ENCODE measurements at places on chromosomes 4 and X. TPM values are rescaled to one million over a fixed set of nuclear protein-coding genes. Genes with fewer than 3 reads are reported as not detected.

The GPR82 gene
- not detected for total RNA-seq

The RGN gene
- total RNA-seq, result 0.56 TPM

The MXRA5 gene
- total RNA-seq, result not detected

The PDK3 gene
- total RNA-seq, result 11.0 TPM

The LAMP2 gene
- 142 TPM for total RNA-seq

The CYBB gene
- not detected for total RNA-seq

The MND1 gene
- total RNA-seq, result 2.9 TPM

The PNCK gene
- not detected for total RNA-seq

The PTCHD1 gene
- under 0.01 TPM for total RNA-seq

The C4orf51 gene
- 0.07 TPM for total RNA-seq

The CNKSR2 gene
- under 0.01 TPM for total RNA-seq

DNA sequence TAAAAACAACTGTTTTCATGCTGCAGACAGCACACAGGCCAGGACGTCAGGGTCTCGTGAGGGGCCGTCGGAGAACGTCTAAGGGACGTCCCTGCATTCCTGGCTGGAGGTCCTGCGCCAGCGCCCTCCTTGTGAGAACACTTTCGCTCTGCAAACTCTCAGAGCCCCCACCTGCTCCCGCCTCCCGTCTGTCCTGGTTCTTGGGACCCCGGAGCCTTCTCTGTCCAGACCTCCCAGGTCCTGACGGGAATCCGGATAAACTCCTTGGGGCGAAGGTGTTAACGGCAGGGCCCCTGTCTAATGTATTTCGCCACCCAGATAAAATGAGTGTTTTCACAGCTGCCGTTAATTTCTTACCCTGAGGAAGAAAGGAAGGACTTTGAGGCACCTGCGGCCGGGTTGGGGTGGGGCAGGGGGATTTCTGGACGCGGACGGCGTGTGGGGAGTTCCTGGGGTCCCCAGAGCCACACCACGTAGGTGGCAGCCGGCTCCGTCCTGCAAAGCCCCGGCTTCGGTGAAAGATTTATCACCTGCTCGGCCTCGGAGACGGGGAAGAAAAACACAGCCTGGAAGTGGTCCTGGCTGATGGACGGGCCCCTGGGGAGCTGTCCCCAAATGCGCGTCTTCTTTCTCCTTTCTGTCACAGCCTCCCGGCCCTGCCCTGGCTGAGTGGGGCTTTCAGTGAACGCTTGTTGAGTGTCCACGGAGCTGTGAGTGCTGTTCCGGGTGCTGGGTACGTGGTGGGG lies 35.1 kb upstream of the PPP2R3B start:
- no peak for DNase-seq

- peak; percentile 15 for DNase-seq
Observed at GRCh38 chrX:100615005-100615404, 21.6 kb downstream of the TSPAN6 start.

GRCh38 chr4:87529187-87529586 lies at the start of gene SPARCL1:
TSS of gene SPARCL1 (minus strand) at chr4:87529376. CDS start at chr4:87499574, 29,802 bp downstream.
- DNase-seq, result no peak

DNA sequence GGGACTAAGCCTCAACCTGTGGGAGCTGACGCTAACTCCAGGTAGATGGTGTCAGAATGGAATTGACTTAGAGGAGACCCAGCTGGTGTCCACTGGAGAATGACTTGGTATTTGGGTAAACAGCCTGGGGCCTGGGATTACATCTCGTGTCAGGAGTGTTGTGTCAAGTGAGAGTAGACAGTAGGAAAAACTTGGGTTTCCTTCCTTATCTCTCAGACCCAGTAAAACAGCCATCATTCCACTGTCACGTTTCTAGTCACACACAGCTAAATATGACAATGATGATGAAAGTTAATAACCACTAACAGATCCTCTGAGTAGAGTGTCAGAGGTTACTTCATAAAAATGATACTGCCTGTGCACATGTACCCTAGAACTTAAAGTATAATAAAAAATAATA lies 13.8 kb downstream of the ZNF674 start:
- DNase-seq, result no peak

DNA sequence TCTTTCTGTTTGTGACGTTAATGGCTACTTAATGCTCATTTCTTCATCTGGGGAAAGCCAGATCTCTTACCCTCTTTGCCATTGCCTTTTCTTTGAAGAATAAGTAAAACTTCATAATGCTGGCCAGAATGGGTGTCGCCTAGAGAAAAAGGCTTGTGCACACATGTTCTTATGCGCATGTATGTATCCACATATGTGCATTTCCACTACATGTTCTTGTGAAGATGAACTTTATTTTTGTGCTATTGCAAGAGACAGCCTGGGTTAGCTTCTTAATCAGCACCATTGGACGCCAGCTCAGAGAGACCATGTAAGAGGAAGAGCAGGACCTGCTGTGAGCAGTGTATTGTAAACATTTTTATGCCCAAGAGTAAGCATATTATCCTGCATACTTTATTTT lies 178.7 kb downstream of the SPRY1 start:
- DNase-seq, result no peak

DNA sequence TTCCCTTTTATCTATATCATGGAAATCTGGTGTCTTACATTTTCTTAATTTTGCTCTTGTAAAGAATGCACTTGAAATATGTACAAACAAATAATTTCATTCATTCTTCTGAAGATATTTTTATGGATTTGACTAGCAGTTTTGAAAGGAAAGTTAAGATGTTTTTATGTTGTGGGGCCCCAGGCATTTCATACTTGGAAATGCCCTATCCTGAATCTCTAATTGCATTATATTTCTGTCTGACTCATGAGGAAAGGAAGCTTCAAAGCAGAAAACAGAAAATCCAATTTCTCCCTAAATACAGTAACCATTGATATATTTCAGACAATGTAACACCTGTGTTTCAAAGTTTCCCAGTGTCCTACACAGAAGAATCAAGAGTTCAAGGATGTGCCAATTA lies 73.2 kb upstream of the NPNT start:
- DNase-seq, result no peak

GRCh38 chr4:76233083-76233482 lies 18.4 kb upstream of the FAM47E start:
- DNase-seq, result no peak

GRCh38 chr4:66273110-66273509 lies 602.8 kb upstream of the EPHA5 start:
- no peak for DNase-seq

DNA sequence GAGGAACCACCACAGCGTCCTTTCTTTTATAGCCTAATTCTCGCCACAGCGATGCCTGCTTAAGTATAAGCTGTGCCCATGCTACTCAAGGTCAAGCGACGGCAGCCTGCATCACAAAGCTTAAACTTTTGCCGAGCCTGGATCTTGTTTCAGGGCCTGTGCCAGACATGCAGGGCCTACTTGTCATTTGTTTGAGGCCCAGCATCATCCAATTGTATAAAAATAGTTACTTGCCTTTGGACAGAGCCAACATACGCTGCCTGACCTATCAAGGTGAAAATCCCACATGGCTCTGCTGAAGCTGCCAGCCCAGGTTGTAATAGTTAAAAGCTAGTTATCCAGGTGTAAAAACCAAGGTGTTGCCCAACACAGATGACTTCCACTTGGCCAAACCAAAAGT lies 107.1 kb downstream of the TMEM131L start:
- DNase-seq, result no peak

- DNase-seq, result no peak
Observed at GRCh38 chr4:22502895-22503814, 12.7 kb downstream of the ADGRA3 start.

- DNase-seq, result no peak
Observed at GRCh38 chr4:143282211-143282707, 54.4 kb upstream of the GAB1 start.

DNA sequence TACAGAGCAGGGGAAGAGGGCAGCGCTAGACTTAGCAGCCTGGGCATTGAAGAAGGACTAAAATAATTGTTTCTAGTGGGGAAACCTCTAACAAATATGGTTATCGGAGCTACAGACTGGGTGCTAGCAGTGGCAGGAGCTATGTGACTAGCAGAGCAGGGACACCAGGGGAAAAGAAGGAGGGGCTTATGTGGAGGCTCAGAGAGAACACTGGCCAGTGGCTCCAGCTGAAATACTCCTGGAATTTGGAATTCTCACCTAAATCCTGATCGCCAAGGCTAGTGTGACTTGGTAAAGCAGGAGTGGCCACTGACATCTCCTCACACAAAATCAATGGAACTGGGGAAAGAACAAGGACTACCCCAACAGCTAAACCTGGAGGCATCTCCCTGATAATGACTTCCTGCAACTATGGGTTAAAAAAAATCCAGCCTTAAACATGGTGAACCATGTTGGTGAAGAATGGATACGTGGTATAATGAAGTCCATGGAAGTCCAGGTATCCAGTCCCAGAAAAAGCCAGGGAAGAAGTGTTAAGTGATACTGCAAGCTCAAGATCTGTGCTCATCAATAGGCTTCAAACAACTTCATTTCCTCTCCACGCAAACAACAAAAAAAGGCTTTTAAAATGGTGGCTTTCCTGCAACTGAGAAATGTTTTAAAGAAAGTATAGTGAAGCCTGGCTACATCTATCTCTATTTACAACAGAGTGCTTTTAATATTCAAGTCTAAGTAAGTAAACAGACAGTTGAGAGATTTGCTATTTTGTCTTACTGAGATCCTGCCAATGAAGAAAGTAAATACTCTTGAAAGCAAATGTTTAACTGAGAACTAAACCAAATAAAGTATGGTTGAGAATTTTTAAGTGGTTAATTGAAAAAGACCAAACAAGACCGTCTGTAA lies 1.8 kb downstream of the TAPT1 start:
- no peak for DNase-seq

DNA sequence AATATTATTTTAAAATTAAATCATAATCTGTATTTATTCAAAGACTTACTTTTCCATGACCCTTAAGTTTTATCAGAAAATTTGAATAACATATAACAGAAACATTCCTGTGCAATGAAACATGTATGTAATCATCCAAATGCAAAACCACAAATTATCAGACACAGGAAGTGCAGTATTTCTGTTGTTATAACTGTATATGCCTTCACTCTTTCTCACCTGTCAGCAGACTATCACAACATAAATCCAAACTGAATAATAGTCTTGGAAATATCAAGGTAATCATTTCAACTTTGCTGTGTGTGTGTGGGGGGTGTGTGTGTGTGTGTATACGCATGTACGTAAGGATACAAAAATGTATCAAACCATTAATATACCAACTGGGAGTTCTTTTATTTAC lies 285.9 kb downstream of the SLC7A11 start:
- no peak for DNase-seq

DNA sequence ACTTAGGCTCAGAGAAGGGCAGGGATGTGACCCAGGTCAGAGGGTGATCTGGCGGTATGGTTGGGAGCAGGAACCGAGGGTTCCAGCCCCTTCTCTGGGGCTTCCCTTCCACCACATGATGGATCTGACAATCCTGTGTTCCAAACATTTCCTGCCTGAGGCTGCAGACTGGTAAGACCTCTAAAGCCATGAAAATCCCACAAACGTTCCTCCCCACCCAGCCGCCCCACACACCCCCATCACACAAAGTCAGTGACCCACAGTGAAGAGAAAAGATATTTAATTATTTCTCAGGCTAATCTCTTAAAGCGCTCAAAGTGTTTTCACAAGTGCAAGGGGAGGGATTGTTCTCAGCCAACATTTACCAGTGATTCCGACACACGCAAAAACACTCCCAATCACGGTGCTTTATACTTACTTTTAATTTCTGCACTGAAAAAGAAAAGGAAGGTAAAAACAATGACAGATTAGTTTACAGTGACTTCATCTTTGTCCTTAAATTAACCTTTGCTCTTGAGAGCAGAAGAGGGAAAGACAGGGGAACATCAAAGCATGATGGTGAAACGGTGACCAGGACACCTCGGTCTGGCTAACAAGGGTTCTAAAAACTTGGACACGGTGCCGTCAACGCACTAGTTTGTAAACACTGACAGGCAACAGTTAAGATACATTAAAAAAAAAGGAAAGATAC lies 42.4 kb downstream of the WDR1 start:
- no peak for DNase-seq

GRCh38 chr4:105634402-105635080 lies 73.9 kb downstream of the INTS12 start:
- no peak for DNase-seq

DNA sequence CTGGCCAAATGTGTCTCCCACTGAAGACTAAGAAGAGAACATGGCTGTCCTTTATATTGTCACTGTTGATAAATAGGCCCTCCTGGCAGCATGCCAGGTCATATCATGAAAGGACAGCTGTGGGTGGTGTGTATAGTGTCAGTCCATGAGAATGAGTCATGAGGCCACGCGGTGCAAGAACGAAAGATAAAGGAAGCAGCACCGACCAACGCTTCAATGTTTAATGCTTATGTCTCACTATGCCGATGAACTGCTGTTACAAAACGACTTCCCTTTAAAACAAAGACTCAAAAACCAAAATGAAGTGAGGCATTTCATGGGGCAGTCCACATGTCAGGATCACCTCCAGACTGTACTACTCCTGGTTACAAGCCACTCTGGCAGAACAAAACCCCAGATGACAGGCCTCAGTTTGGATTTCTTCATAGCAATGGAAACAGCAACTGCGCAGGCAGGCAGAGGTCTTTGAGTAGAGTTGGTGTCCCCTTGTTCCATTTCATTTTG lies 5.2 kb upstream of the TCEANC start:
- no peak for DNase-seq

GRCh38 chr4:118836301-118837120 lies 585 bp upstream of the SEC24D start:
- DNase-seq, result peak; percentile 30

DNA sequence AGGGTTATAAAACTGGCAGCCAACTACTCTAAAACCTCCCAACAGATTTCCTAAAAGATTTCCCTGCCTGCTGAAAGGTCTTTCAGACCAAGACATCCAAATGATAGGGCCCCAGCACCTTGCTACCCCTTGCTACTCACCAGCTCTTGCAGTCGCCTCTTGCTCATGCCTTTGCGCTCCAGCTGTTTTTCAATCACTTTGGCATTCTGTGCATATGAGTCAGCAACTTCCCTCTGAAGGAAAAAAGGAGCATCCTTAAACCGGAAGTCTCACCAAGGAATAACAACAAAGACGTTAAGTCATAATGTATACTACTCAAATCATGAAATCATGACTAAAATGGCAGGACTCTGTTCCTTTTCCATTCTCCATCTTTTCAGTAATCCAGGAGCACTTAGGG lies 24.0 kb downstream of the STEEP1 start:
- DNase-seq, result peak; percentile 29

- no peak for DNase-seq
Observed at GRCh38 chrX:68692651-68693050, 45.2 kb downstream of the STARD8 start.

DNA sequence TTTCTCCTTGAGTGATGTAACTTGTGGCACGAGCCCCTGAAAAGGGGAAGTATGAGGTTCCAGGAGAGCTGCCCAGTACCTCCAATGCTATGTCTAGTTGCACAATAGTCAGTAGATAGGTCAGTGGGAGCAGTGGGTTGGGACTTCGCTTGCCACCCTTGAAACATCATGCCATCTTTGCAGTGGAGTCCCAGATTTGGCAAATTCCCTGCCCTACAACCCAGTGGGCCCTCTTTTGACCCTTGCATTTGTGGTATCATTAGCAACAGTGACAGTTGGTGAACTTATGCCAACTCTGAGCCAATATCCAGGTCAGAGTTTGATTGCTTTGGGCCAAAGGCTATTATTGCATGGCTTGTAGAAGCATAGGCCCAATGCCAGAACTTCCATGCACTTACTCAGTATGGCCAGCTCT lies 12.3 kb downstream of the FHL1 start:
- no peak for DNase-seq

- no peak for DNase-seq
Observed at GRCh38 chr4:17092736-17093437, 194.4 kb upstream of the LDB2 start.

- no peak for DNase-seq
Observed at GRCh38 chr4:79823148-79823763, 249.8 kb downstream of the ANTXR2 start.

GRCh38 chr4:15007201-15007600 lies 4.9 kb downstream of the CPEB2 start:
- no peak for DNase-seq

Data from pulmonary artery endothelial cell (primary cell).